IPS DF 19.7 (cell line): ENCODE measurements at places on chromosomes 2 and 18.
A peak's percentile ranks its signal among the peaks of the same experiment; 100 is the strongest.

GRCh38 chr2:43898838-43899346, 60.1 kb downstream of the ABCG8 start:
- DNase-seq = no peak

DNA sequence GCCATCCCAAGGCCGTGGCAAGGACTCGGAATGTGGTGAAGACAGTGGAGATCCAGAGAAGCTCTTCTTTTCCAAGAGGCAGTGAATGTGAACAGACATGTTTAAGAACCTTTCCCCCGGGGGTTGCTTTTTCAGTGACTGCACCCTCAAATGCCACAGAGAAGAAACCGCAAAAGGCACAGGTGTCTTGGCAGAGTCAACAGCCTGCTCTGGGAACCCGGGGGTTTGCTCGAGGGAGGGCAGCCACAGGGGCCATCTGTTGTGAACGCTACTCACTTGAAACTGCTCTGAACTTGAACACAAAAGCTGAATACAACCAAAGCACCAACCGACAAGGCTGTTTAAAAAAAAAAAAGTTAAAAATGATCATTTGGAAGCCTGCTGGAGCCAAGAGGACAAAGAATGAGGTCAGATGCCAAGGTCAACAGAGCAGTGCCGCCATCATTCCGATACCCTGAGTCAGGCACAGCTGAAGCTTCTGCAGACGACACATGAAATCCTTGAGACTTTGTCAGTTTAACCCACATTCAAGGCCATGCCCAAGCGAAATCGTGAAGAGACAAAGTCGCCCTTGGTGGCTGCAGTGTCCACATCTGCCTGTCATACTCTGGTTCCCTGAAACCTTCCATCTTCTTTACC, 47.4 kb downstream of the PSMG2 start:
- no peak for DNase-seq

DNA sequence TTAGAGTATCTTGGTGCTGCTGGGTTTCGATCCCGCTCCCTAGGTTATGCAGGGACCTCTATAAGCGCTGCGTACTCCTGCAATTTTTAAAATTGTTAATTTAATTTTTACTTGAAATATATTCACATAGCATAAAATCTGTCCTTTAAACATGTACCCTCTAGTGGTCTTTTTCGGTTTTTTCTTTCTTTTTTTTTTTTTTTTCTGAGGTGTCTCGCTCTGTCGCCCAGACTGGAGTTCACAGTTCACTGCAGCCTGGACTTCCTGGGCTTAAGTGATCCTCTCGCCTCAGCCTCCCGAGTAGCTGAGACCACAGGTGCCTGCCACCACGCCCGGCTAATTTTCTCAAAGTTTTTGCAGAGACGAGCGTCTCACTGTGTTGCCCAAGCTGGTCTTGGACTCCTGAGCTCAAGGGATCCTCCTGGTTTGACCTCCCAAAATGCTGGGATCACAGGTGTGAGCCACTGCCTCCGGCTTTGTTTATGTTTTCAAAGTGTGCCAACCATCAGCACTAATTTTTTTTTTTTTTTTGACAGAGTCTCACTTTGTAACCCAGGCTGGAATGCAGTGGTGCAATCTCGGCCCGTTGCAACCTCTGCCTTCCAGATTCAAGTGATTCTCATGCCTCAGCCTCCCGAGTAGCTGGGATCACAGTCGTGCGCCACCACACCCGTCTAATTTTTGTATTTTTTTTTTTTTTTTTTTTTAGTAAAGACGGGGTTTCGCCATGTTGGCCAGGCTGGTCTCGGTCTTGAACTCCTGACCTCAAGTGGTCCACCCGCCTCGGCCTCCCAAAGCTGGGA, 585 bp upstream of the MOB1A start:
- no peak for DNase-seq

GRCh38 chr18:12904012-12904516, 20.0 kb upstream of the PTPN2 start:
- no peak for DNase-seq

DNA sequence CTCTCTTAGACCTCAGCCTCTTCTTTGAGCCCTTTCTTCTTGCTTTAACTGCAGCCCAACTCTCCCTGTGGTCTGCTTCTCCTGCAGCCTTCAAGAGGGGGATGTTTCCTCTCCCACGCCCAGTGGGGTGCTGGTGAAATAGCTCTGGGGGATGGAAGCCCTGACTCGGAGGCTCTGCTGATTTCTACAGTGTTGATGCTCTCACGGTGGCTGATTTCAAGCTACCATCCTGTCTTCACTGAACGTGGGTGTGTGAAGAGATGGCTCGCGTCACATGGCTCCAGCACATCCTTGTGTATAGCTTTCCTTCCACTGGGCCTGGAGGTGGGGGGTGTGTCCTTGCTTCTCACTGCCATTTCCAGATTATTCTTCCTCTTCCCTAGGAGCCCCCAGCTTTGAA, 20.0 kb downstream of the MPP4 start:
- DNase-seq = no peak

DNA sequence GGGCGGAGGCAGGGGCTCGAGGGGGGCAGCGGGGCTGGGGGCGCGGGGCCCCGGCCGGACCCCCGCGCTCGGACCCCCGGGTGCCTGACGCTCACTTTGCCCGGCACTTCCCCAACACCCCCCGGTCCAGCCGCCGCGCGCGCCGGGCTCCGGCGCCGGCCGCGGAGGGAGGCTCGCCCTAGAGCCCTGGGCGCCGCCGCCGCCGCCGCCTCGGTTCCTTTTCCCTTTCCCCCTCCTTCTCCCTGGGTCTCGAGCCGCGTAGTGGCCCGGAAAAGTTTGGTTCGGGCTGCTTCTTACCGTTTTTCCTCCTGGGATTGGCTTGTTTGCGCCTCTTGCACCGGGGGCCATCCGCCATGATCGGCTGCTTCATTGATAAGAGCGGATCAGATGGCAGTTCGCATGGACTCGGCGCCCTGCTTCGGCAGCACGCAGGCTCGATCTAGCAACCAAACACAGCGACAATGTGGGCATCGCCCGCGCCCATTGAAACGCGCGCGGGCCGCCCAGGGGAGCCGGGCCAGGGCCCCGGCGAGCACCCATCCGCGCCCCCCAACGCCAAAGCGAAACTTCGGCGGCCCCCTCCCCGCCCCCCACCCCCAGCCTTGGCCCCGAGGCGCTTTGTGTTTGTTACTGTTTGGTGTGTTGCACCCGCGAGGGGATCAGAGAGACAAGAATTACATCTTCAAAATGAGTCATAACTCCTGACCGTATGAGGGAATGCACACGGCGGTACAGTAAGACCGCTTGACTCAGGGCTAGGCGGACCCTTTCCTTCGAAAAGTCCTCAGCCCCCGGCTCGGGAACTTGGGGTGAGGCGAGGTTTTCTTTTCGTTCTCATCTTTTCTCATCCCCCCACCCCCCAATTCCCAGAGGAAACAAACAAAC, 2.7 kb downstream of the ZEB2 start:
- DNase-seq = no peak

GRCh38 chr18:434410-434809, 66.1 kb downstream of the COLEC12 start:
- DNase-seq = no peak

DNA sequence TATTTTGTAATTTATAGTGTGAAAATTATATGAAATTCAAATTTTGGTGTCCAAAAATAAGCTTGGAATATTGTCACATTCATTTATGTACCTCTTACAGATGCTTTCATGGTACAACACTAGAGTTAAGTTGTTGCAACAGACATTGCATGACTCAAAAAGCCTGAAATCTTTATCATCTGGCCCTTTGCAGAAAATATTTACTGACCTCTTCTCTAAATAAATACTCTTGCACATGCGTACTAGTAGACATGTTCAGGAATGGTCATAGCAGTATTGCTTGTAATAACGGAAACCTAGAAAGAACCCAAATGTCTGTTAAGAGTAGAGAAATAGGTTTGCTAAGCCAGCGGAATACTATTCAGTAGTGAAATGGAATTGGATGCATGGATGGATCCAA, 60.4 kb downstream of the GALNT1 start:
- DNase-seq = no peak

- no peak for DNase-seq
Observed at GRCh38 chr2:84942964-84943421, 28.0 kb upstream of the KCMF1 start.

- no peak for DNase-seq
Observed at GRCh38 chr2:226020176-226020575, 620.7 kb downstream of the NYAP2 start.

DNA sequence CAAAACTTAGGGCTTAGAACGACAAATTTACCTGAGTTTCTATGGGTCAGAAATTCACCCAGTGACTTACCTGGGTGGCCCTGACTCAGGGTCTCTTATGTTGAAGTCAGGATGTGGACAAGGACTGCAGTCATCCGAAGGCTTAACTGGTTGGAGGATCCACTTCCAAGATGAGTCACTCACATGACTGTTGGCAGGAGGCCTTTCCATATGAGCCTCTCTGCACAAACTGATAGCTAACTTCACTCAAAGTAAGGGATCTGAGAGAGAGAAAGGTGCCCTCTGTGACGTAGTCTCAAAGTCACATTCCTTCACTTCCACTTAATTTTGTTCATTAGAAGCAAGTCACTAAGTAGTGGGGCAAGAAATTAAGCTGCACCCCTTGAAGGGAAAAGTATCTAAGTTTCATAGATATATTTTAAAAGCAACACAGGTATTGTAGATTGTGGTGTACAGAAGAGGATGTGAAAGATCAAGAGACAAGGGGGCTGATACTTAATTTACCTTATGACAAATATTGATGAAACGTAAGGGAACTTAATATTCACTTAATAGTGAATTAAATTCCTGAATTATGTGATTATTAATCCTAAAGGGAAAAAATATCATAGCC, 48.4 kb downstream of the TANK start:
- DNase-seq = peak; percentile 35

- no peak for DNase-seq
Observed at GRCh38 chr2:70509565-70509964, 44.1 kb downstream of the TGFA start.

DNA sequence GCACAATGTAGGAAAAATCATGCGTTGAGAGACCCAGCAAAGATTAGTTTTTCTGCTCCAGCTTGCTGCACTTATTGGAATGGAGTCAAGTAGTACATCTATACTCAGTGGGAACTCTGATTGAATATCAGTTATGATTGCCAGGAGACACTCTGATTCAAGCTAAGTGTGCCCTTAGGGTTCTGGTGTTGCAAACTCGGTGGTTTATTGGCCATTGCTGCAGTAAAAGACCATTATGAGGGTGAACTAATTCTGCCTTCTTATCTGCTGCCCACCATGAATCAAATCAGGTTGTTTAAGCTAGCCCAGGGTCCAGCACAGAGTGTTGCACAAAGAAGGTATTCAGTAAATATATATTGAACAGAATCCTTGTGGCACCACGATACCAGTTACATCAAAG, 74.8 kb upstream of the GLS start:
- no peak for DNase-seq

DNA sequence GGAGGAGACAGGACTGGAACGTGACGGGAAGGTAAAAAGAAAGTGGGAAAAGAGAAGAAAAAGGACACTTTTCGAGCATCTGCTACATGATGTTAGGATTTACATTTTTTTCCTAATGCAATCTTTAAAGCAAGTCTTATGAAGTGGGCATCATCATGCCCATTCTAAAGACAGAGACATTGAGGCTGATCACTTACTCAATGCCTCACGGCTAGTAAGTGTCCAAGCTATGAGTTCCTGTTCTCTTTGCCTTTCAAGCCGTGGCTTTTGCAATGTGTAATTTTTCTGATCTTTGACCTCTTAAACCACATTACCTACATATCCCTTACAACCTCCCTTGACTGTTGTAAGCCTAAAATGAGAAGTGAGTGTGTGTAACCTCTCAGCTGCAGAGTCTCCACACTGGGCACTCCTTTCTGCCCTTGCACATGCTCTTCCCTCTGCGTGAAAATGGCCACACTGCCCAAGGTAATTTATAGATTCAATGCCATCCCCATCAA, 649.2 kb downstream of the RNF144A start:
- no peak for DNase-seq

DNA sequence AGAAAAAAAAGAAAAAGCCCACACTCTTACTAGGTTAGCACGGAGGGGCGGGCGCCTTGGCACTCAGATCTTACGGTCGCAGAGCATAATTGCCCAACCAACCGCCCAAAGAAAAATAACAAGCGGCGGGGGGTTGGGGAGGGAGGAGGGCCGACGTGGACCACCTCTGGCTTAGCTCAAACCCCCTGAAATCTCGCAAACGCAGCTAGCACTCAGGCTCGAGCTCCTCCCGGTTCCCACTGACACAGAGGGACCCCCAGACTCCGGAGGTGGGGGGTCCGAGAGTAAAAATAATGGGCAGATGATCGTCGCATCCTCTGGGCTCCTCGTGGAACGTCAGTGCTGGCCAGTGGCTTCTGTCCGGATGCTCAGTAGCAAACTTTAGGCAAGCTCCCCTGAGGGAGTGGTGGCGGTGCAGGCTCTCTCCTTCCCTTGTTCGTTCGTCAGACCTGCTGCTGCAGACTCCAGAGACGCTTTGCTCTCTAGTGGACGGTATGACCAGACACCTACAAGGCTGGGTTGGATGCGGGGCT, 12.0 kb downstream of the CATIP start:
- no peak for DNase-seq

DNA sequence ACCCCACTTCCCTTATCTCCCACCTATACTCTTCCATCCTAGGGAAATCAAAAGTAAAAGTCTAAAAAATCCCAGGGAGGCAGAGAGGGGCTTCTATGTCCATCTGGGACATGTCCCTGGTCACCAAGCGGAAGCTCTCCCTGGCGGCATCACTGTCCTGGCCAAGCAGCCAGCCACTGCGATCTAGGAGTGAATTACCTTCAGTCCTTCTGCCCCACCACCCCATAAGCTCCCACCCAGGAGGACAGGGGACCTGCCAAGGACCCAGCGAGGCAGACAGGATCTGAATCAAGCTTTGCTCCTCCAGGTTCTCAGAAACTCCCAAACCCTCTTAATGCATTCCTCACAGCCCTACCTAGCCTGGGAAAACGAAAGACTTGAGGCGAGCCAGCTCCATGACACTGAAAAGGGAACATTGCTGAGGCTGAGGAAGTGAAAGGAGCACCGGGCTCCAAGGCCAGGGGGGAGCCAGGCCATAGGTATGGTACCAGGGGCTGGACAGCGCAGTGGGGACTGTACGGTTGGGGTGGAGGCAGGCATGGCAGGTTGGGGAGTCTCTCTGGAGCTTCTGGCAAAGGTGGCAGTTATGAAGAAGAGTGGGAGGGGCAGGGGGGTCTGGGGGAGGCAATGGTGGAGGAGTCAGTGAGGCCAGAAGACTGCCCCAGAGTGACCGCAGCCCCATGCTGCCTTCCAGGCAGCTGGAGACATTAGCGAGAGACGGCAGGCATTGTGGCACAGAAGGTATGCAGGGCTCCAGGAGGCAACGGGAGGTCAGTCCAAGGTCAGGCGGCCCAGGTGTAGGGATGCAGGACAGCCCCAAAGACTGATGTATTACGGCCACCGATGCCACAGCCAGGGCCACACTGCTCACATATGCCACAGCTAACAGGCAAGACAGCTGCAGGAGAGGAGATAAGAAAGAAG, 2.7 kb upstream of the SLC23A3 start:
- DNase-seq = no peak

DNA sequence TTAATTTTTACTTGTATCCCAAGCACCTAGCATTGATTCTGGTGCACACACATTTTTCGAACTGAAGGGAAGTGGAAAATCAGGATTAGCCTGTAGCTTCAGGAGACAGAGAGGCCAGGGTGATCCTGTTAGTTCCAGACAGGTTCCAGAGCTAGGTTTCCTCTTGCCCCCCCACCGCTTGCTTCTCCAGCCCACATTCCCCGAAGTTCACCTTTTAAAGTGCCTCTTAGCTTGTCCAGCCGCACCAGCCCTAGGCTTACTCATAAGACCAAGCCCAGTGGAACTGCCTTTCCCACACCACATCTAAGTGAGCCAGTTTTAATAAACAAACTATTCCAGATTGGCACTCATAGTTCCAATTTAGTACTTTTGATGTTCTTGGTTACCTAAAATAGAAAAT, 898.6 kb upstream of the KLHL29 start:
- DNase-seq = no peak

- DNase-seq = no peak
Observed at GRCh38 chr2:38601463-38602135, 1.1 kb downstream of the HNRNPLL start.
